ENCODE measurements at places on chromosomes 3 and 15. TPM values are rescaled to one million over a fixed set of nuclear protein-coding genes. Genes with fewer than 3 reads are reported as not detected.

GRCh38 chr3:14117468-14118399 lies 6.9 kb downstream of the CHCHD4 start:
- DNase-seq, result no peak

- no peak for DNase-seq
Observed at GRCh38 chr15:89880727-89881126, 13.1 kb downstream of the AP3S2 start.

DNA sequence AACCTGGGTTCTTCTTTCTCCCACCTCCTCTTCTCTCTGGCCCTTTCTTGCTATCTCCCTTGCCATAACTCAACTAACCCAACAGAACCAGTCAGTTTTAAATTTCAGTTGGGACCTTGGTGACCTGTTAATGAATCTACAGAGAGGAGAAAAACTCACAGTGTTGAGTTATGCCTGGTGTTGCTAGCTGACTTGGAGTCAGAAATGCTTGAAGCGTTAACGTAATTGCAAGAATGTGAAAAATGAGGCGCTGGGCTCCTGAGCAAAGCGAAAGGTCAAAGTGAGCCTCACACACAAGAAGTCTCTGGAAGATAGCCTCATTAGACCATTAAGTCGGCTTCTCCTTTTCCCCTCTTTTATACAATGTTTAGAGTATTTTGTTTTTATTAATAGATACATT lies 18.4 kb downstream of the MEIS2 start:
- DNase-seq, result no peak

- no peak for DNase-seq
Observed at GRCh38 chr3:184850201-184850600, 38.2 kb downstream of the VPS8 start.

DNA sequence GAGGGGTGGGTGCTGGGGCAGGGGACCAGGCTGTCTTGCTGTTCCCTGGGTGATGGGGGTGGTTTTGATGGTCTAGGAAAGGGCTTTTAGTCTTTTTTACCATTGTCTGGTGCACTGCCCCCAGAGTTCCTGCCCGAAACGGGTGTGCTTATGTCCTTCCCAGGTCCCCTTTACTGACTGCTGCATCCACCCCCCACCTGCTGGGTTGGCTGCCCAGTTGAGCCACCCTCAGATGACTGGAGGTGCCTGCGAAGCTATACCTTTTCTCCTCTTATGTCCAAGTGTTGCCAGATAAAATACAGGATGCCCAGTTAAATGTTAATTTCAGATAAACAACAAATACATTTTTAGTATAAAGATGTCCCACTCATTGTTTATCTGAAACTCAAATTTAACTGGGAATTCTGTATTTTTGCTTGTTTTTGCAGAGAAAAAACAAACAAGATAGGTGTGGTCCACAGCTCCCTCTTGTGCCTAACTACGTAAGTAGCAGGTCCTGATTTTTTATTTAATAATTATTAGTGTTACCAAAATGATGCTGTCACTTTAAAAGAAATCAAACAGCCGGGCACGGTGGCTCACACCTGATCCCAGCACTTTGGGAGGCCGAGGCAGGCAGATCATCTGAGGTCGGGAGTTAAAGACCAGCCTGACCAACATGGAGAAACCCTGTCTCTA lies 6.1 kb upstream of the RPP14 start:
- no peak for DNase-seq

HYAL2 gene
- total RNA-seq, result 35.6 TPM

DNA sequence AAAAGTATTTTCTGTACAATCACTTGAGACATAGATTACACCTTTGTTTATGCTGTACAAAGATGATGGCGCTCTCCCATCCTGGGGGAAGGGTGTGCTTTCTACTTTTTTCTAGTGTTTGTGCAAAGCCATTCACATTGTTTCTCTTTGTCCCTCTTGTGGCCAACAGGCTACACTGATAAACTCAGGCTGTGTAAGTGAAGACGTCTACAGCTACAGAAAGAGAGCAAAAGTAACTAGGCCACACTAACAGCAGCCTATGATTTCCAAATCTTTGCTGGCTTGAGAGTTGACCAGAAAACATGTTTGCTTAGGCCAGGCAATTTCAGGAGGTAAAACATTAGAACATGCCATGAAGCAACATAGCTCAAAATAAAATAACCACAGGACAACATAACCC lies 75.1 kb downstream of the FOXB1 start:
- DNase-seq, result no peak

UQCC5 gene
- total RNA-seq, result 0.78 TPM

BTLA gene
- total RNA-seq, result not detected

DNA sequence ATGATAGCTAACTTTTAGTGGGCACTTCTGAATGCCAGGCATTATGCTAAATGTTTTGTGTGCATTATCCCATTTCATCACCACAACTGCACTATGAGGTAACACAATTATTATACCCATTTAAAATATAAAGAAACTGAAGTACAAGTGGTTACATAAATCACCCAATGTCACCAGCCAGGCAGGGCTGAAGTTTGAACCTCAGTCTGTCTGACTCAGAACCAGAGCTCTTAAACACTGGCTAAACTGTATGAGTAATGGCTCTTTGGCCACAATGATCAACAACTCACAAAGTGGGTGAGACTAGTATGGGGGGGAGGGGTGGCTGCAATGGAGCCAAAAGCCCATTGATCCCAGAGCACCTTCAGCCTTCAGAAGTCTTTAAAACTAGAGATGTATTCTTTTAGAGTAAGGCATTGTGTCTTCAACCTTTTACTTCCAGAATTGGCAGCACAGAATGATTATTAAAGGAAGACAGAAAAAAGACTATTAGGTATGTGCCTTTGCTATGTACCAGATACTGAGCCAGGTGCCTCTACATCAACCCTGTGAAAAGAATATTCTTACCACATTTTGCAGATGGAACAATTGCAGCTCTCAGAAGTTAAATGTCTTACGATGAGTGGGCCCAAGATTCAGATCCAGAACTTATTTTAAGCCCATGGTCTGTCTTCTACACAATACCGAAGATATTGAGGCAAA lies 166.9 kb downstream of the UACA start:
- no peak for DNase-seq

ATP13A5 gene
- not detected for total RNA-seq

PXK gene
- total RNA-seq, result 12.7 TPM

MORC1 gene
- not detected for total RNA-seq

PAQR5 gene
- 6.5 TPM for total RNA-seq

DNA sequence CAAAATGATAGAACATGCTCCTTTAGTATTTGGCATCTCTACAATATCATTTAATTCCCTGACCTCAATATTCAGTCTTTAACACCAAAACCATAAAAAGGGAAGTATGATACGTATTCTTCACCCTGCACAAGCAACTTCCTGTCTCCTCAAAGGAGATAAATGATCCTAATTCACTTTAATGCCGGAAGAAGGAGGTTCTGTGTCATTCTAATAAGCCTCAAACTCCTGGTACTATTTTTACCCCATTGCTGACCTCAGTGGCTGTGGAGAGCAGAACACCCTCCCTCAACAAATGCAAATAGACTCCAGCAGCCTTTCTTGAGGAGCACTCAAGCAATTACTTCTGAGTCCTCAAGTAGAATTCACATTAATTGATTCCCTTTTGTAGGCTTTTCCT lies 173.3 kb downstream of the TMEM108 start:
- no peak for DNase-seq

RTF1 gene
- total RNA-seq, result 22.1 TPM

ATP8B4 gene
- total RNA-seq, result 3.1 TPM

DNA sequence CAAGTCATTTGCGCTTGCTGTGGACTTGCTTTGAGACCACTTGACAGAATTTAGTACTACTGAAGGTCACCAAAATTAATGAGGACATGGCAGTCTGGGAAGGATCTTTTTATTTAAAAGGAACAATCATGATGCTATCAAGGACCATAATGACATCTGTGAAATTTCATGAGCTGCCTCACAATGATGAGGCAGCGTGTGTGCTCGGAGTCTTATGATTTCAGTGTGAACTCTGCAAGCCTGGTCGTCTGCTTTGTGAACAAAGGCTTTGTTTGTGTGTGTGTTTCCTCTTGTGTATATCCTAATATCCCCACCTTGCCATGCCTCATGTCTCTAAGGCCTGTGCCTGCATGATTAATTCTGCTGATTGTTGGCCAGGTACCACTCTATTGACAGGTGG lies 46.7 kb downstream of the RAD54L2 start:
- no peak for DNase-seq

GRCh38 chr3:57011022-57011421 lies 49.4 kb upstream of the SPATA12 start:
- DNase-seq, result no peak

- DNase-seq, result no peak
Observed at GRCh38 chr3:66532160-66532587, 31.4 kb upstream of the LRIG1 start.

- no peak for DNase-seq
Observed at GRCh38 chr3:177013681-177014280, 183.5 kb downstream of the TBL1XR1 start.

DNA sequence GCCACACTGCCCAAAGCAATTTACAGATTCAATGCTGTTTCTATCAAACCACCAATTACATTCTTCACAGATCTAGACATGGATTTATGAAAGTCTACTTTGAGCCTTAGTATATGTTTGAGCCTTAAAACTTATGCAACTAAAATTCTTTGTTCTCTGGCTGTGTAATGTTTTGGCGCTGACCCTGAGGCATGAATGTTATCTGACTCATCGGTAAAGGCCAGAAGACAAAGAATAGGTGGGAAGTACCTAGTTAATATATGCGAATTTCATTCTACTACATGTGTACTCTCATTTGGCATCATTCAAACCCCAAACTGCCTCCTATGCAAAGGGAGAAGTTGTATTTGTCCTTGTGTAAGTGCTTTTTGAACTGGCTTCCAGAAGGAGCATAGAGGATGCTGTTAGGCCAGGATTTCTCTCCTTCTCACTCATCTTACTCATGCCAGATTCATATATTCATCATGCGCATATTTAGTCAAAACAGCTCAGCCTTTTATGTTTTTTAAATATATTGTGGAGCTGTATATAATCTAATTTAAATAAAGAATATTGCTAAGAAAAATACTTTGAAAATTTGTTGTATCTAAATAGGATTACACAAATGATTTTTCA lies 204.2 kb downstream of the NFKBIZ start:
- no peak for DNase-seq

- no peak for DNase-seq
Observed at GRCh38 chr3:64748244-64748904, 60.6 kb upstream of the ADAMTS9 start.

DNA sequence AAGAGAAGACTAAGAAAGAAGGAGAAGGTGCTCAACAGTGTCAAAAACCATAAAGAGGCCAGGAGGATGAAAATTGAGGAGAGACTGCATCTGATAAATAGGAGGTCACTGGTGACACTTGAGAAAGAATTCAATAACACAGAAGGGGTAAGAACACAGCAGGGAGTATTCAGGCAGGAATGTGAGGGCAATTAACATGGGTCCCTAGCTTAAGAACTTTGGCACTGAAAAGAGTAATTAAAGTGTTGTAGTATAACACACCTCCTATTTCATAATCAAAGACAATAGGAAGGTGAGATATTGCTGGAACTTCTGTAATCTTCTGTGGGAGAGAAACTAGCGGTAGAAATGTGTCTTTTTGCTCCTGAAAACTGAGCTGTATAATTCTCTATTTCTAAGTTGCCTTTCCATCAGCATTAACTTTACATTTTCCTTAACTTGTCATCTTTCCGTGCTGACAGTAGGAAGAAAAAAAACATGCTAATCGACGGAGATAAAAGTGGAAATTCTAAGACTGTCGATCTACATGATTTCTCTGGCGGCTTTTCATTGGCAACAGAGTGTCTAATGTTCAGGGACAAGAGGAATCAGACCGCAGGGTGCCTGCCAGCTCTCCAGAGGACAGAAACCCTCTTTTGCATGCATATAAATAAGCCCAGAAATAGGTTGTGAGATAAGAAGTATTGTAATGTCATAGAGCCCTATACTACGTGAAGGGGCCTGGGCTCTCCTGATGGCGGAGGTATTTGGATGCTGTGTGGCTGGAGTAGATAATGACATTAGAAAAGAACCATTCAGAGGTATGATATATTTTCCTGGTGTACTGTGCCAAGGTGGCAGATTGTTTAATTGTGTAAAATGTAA lies 147.9 kb upstream of the GAP43 start:
- DNase-seq, result no peak

DNA sequence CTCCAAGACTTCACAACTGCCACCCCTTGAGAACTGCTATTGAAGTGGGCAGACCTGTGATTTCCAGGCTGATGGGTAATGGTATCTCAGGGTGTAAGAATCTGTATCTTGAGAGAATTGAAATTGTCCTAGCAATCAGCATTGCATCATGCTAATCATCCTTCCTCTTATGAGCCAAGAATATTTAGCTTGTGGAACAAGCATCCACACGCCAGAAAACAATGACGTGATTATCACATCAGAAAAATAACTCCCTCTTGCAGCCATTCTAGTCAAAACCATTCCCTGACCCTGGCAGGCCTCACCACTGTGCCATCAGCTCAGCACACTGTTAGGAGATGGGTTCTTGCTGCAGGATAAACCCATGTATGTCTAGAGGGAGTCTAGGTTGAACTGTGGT lies 6.7 kb downstream of the BCL2L10 start:
- DNase-seq, result no peak
